ENCODE measurements at places on chromosomes 5 and 9.

DNA sequence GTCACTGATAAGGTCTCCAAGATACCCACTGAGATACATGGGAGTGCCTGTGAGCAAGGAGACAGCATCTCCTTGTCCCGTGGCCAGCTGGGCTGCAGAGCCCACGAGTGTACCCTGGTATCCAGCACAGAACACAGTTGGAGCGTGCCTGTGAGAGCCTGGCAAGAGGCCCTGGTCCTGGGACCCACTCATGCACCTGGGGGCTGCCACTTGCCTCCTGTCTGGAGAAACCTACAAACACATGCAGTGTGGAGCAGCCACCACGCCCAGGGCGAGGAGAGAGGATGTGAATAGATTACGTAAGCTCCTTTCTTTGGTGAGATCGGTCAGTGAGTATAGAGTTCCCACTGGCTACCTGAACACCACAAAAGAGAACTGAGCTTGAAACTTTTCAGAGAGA is 88.3 kb downstream of the CTNND2 start:
- no peak for DNase-seq

- no peak for DNase-seq
Measured at GRCh38 chr9:128371630-128372117, 500 bp downstream of the URM1 start.

DNA sequence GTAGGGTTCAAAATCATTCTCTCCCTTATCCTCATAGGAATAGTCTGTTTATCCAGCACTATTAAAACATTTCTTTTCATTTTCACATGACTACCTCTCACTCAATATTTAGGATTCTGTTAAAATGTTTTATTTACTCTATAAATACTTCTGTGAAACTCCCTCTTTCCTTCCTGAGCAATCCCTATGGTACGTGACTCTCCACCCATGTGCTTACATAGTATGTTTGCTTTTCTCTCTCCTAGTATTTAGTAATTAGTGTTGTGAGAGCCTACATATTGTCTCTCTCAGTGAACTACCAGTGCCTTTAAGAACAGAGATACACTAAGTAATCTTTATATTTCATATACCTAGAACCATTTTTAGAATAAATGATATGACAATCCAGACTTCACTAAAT is 46.0 kb downstream of the PTPRD start:
- DNase-seq, result no peak

DNA sequence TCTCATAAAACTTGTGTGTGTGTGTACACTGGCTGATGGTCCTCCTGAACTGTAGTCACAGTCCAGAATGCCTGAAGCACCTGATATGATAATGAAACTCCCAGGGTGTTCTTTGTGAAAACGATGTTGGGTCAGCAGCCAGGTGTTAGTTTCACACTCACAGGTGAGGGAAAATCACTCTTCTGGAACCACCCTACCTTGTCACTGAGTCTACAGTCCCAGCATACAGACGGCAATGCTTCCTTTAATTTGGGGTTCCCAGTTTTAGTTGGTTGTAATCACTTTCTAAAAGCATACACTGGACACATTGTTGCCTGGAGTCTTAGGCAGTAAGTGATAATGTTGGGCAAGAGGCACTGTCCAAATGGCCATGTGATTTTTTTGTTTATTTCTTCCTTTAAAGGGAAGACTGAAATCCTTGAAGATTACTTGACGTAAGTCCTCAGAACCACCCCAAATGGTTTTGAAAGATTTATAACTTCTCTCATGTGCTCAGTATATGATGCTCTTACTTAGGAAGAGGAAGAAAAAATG is 18.2 kb upstream of the MGAT1 start:
- DNase-seq, result no peak

GRCh38 chr9:89483592-89484474 is 14.1 kb downstream of the SEMA4D start:
- peak; percentile 79 for DNase-seq

DNA sequence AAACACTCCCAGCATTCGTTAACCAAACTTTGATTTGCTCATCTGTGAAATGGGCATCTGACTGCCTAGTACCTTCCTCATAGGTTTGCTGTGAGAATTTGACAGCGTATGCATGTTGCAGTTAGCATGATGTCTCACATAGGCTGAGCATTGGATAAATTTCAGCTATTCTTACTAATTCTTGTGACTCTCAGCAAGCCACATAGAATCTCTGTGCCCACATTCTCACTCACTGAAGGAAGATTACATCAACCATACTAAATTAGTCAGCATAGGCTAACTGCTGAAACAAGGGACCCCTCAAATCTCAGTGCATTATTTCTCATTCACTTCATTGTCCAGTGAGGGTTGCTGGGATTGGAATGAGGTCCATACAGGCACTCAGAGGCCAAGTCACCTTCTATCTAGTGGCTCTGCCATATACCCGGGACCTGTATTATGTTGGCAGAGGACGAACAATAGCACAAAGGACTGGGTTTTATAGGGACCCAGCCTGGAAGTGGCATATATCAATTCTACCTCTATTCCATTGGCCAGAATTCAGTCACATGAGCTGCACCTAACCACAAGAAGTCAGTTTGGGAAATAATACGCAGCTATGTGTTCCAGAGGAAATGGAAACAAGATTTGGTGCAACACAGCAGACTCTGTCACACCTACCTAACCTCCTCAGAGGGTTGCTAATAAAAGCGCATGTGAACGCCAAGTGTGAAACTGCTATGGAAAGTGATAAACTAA is 4.2 kb upstream of the PTGER4 start:
- peak; percentile 63 for DNase-seq

All from activated CD4-positive, alpha-beta T cell treated with anti-CD3 and anti-CD28 coated beads for 36 hours (primary cell).